ENCODE measurements at places on chromosomes 11 and 22.

DNA sequence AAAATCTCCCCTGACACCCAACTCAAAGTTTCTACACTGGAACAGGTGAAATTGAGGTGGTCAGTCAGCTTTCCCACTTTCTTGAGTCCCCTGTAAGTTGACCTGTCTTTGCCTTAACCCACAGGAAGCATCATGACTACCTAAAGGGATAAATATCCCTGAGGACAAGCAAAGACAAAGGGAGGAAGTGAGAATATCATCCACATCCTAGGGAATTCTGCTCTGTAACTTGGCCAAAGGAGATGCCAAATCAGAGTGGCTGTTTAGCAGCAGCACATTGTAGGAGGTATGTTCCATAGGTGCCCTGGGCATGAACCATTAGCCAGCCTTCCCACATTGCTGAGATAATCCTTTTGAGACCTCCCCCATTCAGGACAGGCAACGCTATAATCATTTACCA lies 40.9 kb upstream of the MRPL17 start:
- no peak for DNase-seq

GRCh38 chr11:116702772-116703385 lies 69.9 kb downstream of the BUD13 start:
- no peak for DNase-seq

DNA sequence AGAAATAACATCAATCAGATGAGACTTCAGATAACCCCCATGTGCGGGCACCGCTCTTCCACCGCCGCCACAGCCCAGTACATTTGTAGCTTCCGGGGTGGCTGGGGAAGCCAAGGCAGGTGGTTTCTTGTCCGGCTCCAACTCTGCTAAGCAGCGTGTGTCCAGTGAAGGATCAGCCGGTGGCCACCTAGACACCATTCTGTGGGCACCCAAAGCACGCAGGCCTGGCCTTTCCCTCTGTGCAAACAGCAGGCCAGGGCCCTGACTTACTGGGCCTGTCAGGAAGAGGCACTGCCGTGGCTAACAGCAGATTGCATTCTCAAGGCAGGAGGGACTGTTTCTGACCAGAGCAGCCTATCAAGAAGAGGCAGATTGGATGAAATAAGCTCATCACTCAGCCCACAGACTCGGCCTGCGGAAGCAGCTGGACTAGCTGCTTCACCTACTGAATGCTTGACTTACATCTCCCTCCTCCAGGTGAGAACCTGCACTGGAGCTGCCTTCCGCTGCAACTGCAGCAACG lies 74.8 kb downstream of the ETS1 start:
- DNase-seq: no peak

- no peak for DNase-seq
Observed at GRCh38 chr11:130964058-130964792, 47.9 kb upstream of the SNX19 start.

Measured in EL (cell line).